ENCODE measurements at places on chromosomes 1 and 21.

GRCh38 chr1:2409745-2410144 is 2.6 kb downstream of the PEX10 start:
- DNase-seq = no peak

- peak; percentile 38 for DNase-seq
Observed at GRCh38 chr1:116847688-116848531, 61.8 kb upstream of the PTGFRN start.

GRCh38 chr1:17523321-17524041 is 16.0 kb upstream of the ARHGEF10L start:
- DNase-seq = no peak

- DNase-seq = no peak
Observed at GRCh38 chr1:13976485-13976884, 276.5 kb downstream of the PRDM2 start.

DNA sequence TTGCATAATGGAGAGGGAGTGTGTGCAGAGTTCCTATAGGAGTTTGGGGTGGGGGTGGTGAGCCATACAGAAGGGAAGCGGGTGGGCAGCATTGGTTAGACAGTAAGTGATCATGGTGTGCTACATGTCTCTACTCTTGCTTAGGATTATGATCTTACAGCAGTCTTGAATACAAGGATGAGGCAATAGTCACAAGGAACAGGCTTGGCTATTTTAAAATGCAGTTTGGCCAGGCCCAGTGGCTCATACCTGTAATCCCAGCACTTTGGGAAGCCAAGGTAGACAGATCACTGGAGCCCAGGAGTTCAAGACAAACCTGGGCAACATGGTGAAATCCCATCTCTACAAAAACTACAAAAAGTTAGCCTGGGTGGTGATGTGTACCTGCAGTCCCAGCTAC is 12.3 kb downstream of the MYOC start:
- no peak for DNase-seq

DNA sequence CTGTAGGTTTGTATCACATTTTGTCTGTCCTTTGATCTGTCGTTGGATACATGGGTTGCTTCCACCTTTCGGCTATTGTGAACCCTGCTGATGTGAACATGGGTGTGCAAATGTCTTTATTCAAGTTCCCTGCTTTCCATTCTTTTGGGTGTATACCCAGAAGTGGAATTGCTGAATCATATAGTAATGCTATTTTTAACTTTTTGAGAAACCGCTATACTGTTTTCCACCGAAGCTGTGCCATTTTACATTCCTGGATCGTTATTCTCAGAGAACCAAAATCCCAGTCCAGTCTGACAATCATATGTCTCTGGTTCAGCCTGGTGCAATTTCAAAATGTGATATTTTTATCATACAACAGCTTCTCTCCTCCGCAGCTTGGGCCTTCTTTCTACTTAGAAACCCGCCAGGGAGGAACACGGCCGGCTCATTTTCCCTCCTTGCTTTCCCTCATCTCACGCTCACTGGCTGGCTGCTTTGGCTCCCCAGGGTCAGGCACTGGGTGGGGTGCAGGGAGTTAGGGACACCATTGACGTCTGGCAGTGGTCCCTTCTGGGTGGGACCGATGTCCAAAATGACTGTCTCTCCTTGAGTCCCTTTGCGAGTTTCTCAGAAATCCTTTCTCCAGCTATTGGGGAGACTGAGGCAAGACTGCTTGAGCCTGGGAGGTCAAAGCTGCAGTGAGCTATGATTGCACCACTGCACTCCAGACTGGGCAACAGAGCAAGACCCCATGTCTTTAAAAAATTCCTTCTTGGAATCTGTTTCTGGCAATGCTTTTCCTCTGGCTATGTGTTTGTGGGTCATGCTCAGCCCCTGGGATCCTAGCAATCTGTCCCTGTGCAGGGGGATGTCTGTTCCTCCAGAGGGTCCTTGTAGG is 73.5 kb upstream of the AKT3 start:
- no peak for DNase-seq

DNA sequence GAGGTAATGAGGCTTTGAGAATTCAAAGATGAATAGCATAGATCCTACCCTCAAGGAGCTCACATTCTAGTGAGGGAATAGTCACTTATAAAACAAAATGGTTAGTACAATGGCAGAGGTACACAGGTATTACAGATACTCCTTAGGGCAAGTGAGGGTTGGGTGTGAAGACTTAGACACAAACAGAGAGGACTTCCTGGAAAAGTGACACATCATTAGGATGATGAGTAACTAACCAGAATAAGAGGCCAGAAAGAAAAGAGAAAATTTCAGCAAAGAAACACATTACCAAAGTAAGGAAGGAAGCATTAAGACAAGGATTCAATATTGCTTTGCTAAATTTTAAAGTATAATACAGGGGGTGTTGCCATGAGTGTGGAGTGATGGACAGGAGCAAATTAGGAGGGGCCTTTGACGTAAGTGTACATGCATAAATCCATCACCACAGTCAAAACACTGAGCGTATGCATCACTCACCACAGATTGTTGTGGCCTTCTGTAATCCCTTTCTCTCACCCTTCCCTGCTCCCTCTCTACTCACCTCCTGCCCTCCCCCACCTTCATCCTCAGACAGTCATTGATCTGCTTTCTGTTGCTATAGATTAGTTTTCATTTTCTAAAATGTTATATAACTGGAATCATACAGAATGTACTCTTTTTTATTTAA is 7.9 kb downstream of the CD53 start:
- DNase-seq = peak; percentile 74

- DNase-seq = no peak
Observed at GRCh38 chr1:184002071-184002470, 35.5 kb downstream of the COLGALT2 start.

DNA sequence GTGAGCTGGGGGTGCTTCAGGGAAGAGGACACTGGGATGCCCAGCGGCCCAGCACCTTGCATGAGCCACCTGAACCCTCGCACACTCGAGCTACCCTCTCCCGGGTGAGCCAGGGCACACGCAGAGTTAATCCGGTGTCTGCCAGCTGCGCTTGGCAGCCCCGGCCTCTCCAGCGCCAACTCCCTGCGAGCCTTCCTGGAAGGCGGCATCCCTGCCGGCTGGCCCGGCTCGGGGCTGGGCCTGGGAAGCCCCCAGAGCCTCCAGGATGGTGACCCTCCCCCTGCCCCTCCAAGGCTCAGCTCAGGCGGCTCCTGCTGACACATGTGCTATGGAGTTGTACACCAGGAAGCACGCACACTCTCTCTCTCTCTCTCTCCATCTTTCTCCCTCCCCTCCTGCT is 48.7 kb downstream of the RAP1GAP start:
- DNase-seq = no peak

DNA sequence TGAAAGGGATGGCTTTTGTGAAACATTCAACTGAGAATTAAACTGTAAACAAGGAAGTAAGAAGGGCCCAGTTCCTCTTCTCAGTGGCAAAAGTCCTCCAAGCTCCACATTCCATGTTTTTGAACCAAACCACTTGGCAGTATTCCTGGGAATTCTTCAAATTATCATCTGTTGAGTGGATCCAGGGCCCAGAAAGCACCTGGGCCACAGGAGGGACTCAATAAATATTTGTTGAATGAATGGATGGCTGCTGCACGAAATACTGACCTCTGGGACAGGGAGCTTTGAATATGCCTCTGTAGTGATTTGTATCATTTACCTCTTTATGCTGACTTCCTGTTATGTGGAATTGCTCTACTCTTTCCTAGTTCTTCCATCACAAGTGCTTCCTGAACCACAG is 4.7 kb downstream of the SLC35F3 start:
- no peak for DNase-seq

GRCh38 chr1:166350490-166350889 is 183.7 kb upstream of the FAM78B start:
- DNase-seq = no peak

DNA sequence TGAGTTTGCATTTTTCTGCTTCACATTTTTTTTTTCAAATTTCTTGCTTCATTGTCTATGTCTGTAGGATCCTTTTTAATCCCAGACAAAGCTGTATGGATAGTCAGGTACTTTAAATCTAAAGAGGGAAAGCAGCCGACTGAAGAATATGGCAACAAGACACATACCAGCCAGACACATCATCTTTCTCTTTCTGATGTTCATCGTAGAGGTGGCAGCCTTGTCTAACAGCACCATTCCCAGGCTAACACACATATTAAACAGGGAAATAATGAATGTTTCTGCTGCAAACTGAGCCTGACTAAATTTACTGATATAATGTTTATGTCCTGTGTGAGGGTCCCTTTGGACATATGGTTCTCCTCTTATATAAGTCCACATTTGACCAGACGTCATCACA is 3.7 kb upstream of the TEKT2 start:
- DNase-seq = no peak

- DNase-seq = no peak
Observed at GRCh38 chr1:205275133-205275532, 46.4 kb downstream of the NUAK2 start.

GRCh38 chr1:247277191-247277590 is 21.3 kb downstream of the VN1R5 start:
- no peak for DNase-seq

- peak; percentile 72 for DNase-seq
Observed at GRCh38 chr1:24390924-24391782, 22.4 kb downstream of the STPG1 start.

DNA sequence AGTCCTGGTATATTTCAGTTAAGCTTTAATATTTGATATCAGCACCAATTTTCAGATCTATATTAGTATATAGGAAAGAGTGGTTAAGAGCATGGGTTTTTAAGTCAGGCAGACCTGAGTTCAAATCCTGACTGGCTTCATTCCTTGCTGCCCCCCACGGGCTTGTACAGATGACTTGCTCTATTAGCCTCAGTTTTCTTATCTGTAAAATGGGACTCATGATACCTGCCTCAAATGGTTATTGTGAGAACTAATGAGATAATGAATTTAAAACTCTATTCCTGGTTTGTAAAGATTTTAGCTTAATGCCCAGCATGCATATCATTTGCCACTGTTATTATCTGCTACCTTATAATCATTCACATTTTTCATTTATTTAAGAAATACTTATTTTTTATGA is 264.5 kb downstream of the RPS6KC1 start:
- DNase-seq = no peak

Measured in stimulated activated CD4-positive, alpha-beta T cell treated with anti-CD3 and anti-CD28 coated beads, Interleukin-1b, Interleukin-23, amount 100 ng/mL, for 48 hours (primary cell).